Osteoblast (primary cell): ENCODE measurements at places on chromosomes 11 and 22.
A peak's percentile ranks its signal among the peaks of the same experiment; 100 is the strongest.

DNA sequence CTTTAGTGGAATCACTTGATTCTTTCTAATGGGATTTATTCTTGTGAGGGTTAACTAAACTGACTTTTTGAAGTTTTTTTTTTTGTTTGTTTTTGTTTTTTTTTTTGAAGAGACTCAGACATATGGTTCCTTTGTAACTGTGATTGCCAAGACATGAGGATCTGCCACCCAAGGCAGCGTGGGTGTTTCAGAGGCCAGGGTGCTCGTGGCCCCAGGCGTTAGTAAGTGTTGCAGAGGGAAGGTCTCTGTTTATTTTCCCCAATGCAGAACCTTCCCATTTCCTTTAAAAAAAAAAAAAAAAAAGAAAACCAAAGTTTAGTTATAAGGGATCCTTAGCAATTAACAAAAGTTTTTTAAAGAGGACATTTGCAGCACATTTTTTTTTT lies 94.8 kb downstream of the CTTN start:
- no peak for DNase-seq

DNA sequence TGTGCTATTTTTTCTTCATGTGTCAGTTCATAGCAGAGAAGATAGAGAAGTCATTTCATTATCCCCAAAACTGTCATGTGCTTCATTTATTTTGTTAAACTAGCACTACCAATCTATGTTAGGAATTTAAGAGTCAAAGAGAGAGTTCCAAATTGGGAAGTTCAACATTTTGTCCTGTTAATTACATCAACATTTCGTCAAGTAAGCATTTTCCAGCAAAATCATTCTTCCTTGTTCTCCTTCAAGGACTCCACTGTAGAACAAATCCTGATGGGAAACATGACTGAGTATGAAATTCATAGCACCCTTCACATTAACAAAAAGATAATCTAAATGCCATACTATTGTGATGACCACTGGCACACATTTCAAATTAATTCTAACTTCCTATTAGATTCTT lies 59.1 kb downstream of the PACSIN2 start:
- DNase-seq, result no peak

DNA sequence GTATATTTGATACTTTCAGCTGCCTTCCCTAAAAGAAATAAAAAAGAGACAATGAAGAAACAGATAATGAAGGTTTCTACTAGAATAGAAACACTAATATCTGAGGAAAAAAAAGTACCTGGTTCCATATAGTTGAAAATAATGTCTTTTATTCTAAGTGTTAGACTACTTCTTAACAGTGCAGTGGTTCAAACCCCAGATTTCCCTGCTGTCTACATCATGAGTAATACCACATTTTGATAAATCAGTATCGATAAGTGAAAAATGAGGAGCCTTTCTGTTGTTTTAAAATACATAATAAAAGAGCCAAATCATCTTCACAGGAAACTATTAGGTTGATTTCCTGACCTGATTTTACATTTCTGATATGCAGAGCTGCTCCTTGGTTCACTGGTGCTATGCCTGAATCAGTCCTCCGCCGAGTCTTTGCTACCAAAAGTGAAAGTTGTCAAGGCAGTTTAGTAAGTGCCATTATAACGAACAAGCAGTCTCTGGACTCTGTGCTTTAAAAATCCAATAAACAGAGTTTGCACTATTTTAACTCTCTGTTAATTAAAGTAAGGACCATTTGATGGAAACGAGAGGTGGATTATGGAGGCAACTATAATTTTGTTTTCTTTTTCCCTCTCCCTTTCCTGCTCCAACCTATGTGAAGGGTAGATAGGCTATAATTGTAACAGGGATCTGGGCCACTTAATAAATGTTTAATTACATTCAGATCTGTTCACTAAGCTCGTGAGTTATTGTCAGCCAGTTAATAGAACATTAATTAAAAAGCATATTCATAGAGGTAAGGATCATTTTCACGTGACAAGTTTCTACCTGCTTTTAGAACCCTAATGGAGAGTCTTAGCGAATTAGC lies 724.5 kb upstream of the RAG2 start:
- no peak for DNase-seq

DNA sequence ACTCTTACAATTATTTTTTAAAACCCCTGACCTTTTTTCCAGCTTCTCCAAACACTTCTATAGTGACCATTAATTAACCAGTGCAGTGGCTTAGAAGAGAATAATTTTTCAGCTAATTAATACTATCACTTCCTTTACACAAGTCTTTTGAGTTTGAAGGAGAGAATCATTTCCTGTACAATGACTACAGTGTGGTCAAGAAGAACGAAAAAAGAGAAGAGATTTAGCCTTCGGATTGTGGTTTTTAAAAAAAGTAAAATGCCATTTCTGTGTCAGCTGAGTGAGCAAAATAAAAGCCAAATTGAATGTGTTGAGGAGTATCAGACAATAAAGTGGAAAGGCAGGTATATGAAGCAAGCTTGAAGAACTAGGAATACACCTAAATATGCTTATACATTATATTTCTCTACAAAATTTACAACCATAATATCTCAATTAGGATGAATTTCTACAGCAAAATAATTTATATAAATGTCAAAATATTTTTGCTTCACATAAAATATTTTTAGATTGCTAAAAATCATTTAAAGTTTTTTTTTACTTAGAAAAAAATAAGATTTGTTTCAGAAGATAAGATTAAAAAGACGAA lies 1155.2 kb upstream of the CNTN5 start:
- no peak for DNase-seq

DNA sequence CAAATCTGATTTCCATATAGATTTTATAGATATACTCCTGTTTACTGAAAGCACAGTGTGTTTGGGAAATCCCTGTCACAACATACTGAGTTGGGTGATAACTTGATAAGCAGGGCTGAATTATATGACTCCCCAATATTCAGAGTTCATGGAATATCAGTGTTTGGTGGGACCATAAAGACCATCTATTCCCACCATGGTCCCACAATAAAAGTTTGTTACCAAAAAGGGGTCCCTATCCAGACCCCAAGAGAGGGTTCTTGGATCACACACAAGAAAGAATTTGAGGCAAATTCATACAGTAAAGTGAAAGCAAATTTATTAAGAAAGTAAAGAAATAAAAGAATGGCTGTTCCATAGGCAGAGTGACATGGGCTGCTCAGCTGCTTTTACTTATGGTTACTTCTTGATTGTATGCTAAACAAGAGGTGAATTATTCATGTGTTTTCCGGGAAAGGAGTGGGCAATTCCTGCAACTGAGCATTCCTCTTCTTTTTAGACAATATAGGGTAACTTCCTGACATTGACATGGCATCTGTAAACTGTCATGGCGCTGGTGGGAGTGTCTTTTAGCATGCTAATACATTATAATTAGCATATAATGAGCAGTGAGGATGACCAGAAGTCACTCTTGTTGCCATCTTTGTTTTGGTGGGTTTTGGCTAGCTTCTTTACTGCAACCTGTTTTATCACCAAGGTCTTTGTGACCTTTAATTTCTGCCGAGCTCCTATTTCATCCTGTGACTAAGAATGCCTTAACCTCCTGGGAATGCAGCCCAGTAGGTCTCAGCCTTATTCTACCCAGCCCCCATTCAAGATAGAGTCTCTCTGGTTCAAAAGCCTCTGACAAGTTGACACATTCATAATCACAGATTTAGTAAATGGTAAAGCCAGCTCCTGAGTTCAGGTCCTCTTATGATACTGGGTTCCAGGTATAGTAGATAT lies 240.6 kb upstream of the PDGFD start:
- DNase-seq, result no peak

DNA sequence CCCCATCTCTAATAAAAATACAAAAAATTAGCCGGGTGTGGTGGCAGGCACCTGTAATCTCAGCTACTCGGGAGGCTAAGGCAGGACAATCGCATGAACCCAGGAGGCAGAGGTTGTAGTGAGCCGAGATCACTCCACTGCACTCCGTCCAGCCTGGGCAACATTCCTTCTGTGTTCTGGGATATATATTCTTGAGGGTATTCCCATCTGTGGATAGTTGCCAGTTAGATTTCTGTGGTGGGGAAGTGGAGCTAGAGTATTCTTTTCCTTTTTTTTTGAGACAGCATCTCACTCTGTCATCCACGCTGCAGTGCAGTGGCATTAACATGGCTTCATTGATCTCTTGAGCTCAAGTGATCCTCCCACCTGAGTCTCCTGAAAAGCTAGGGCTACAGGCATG lies 9.1 kb upstream of the ZNF74 start:
- DNase-seq, result no peak

- no peak for DNase-seq
Observed at GRCh38 chr11:130511765-130512164, 63.3 kb downstream of the ADAMTS15 start.

GRCh38 chr22:48868554-48868953 lies 959.1 kb downstream of the BRD1 start:
- no peak for DNase-seq

DNA sequence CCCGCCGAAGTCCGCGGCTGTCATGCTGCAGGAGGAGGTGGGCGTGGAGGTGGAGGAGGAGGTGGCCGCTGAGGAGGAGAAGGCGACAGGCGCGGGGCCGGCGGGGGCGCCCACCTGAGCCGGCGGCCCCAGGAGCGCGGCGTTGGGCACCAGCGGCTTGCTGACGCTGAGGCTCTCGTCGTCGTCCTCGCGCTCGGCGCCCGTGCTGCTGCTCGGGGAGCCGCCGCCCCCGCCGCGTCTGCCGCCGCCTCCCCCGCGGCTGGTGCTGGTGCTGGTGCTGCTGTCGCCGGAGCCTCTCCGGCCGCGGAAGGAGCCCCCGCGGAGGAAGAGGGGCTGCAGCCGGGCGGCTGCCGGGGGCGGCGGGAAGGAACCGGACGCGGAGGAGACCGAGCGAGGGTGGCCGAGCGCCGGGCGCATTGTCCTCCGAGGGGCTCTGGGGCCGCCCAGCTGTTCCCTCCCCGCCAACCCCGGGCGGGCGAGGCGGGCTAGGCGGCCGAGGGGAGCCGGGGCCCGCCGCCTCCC lies 388 bp downstream of the TMEM121B start:
- DNase-seq, result peak; percentile 78

GRCh38 chr11:68380786-68381622 lies 68.6 kb downstream of the LRP5 start:
- peak; percentile 90 for DNase-seq

- DNase-seq, result peak; percentile 94
Observed at GRCh38 chr11:63667995-63668795, 3.0 kb downstream of the ATL3 start.

GRCh38 chr22:31096657-31097279 lies 10.6 kb downstream of the SELENOM start:
- DNase-seq, result peak; percentile 70
